ENCODE measurements at places on chromosomes 1 and 21.

DNA sequence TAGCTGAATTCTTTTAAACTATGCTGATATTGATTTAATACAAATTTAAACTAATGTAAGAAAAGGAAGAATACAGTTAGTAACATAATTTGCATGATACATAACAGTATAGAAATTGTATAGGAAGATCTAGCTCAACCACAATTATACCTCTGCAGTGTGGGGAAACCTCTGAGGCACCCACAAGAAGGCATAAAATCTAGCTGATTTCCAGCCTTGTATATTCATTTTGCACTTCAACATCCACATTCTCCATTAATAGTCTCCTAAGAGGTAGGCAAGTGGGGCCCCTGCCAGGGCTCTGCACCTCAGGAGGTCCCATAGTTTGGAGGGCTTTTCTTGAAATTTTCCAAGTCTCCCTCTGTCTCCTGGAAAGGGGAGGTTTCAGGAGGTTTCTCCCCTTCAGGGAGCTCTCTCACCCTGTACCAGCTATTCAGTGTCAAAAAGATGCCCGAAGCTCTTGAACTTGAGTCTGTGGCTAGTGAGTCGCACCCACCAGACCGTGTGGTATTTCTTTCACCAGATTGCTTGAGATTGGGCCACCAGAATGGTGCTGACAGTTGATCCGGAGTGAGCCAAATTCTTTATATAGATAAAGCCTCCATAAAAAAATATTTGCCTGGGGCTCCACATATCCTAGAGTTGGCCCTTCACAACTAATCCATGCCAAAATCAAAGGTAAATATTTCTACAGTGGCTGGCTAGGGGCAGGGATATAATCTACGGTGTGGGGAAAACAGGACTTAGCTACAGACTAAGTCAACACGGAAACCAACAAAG lies 108.2 kb downstream of the TIAM1 start:
- DNase-seq: peak; percentile 3

DNA sequence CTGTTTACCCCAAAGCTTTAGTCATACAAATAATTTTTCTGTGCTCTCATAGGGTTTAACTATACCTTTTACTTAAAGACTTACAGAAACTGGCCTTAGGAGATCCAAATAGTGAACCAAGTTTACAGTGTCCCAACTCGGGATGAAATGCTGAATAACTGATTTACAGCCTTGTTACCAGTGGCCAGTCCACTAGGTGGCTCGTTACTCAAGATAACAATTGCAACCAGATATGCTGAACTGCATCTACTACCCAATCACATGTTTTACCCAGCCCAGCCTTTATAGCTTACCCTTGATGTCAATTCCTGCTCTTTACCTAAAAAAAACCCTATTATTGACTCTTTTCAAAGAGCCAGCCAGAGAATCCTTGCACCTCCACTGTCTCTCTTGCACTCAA lies 1148.8 kb upstream of the ADGRL4 start:
- no peak for DNase-seq

DNA sequence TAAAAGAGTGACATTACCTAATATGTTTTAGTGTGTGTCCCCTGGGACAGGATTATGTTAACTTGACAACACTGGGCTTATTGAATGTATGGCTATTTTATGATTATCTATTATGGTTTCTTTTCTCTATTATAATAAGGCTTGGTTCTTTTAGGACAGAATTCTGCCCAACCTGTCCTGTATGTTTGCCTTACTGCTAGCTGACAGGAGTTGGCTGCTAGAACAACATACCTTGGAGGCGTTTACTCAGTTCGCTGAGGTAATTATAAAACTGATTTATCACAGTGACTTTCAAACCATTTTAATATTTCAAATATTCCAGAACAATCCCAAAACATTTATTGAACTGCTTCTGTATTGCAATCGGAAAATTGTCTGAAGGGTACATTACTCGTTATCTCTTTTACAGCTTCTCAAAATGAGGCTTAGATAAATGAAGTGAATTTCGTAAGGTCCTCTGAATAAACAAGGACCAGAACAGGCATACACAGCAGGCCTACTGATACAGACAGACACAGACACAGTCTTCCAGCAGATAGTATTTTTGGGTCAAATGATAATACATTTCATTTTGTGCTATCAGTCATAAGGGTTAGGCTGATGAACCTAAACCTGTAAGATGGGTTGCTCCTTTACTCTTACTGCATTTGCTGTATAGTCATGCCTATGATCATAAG lies 44.2 kb downstream of the SCYL3 start:
- DNase-seq: no peak

GRCh38 chr1:204441558-204441957 lies 29.9 kb upstream of the PPP1R15B start:
- DNase-seq: no peak

DNA sequence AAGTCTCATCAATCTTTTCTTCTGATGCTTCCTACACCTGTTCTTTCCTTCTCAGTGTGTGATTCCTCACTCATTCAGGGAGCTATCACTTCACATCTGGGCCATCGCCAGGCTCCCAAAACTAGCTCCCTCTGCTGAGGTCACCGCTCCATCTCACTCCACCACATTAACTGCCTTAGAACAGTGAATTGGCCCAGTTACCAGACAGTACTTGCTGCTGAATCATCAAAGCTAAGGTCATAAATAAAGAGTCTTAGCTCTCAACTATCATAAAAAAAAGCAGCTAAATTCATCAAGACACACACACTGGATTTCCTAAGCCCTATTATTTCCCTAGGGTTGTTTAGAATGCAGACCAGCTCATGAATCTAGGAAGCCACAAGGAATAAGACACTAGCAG lies 18.8 kb upstream of the SRM start:
- DNase-seq: no peak

- peak; percentile 54 for DNase-seq
These were observed 90.5 kb downstream of the EDEM3 start for GRCh38 chr1:184664042-184664660.
